ENCODE measurements at places on chromosomes 7 and 10. TPM values are rescaled to one million over a fixed set of nuclear protein-coding genes. Genes with fewer than 3 reads are reported as not detected.

The GPNMB gene
- 3.9 TPM for total RNA-seq

The PDZD7 gene
- 0.80 TPM for total RNA-seq

The ATOH7 gene
- not detected for total RNA-seq

The CAMK2B gene
- total RNA-seq: 0.02 TPM

The LHPP gene
- total RNA-seq: 3.2 TPM

The ASZ1 gene
- total RNA-seq: not detected

The GTPBP4 gene
- total RNA-seq: 87.0 TPM

The GALNT17 gene
- total RNA-seq: not detected

The SNCG gene
- 3.9 TPM for total RNA-seq

The COPG2 gene
- 11.1 TPM for total RNA-seq

The WBP1L gene
- 25.7 TPM for total RNA-seq

The GDF10 gene
- total RNA-seq: not detected

The CPN1 gene
- total RNA-seq: not detected

The SORCS3 gene
- total RNA-seq: 0.05 TPM

The GPC2 gene
- total RNA-seq: not detected

The OR6V1 gene
- total RNA-seq: not detected

The UPK3BL2 gene
- 4.7 TPM for total RNA-seq

The CALN1 gene
- 1.9 TPM for total RNA-seq

The SPDYE16 gene
- total RNA-seq: not detected

The PNLIPRP2 gene
- not detected for total RNA-seq

The CTAGE8 gene
- not detected for total RNA-seq

The STEAP2 gene
- 8.6 TPM for total RNA-seq

The CFAP43 gene
- total RNA-seq: not detected

The FLNC gene
- 38.6 TPM for total RNA-seq

The CLEC5A gene
- total RNA-seq: not detected

The PCLO gene
- 2.2 TPM for total RNA-seq

The LIPK gene
- not detected for total RNA-seq

The PRRT4 gene
- total RNA-seq: 0.73 TPM

The WNT8B gene
- not detected for total RNA-seq

The SPDYE5 gene
- not detected for total RNA-seq

The FAM170B gene
- total RNA-seq: not detected
